Inflammatory macrophage (primary cell): ENCODE measurements at places on chromosomes 2 and 18.

DNA sequence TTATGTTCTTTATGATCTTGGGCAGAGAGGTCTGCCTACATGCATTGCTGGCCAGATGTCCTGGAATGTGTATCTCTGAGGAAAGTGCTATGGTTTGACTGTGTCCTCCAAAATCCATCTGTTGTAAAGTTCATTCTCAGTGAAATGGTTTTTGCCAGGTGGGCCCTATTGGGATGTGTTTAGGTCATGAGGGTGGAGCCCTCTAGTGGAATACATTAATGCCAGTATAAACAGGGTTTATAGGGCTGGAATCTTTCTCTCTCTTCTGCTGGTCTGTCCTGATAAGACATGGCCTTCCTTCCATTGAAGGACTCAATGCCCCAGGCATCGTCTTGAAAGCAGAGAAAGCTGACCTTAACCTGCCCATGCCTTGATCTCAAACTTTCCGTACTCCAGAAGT is 258.5 kb downstream of the RPIA start:
- DNase-seq: no peak

- no peak for DNase-seq
Measured at GRCh38 chr2:215684448-215685237, 248.8 kb upstream of the FN1 start.

GRCh38 chr2:20611077-20611843 is 39.6 kb downstream of the HS1BP3 start:
- no peak for DNase-seq

DNA sequence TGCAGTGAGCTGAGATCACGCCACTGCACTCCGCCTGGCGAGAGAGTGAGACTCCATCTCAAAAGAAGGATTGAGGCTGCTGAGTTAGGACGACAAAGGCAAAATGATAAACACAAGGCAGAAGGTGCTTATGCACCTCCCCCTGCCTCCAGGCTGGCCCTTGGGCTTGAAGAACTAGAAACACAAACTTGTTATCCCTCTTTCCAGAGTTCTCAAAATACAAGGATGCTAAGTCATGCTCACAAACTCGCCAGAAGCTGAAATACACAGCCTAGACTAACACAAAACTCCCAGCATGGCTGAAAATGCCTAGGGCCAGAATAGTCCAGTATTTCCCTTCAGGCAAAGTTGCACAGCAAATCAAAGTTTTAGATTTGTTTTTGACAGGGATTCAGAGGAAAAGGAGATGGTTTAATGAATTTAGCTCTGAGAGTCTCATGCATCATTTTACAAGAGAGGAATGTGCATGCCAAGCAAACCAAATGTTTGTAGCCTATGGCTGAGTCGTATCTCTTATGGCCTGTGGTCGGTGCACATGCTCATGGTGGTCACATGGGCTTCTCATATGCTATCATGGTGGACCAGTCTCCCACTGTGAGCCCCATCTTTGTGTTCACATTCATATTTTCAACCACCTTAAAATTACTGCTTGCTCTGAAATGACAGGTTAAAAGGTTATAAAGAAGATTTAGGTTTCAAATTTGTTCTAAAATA is 16.2 kb upstream of the MREG start:
- DNase-seq: no peak

DNA sequence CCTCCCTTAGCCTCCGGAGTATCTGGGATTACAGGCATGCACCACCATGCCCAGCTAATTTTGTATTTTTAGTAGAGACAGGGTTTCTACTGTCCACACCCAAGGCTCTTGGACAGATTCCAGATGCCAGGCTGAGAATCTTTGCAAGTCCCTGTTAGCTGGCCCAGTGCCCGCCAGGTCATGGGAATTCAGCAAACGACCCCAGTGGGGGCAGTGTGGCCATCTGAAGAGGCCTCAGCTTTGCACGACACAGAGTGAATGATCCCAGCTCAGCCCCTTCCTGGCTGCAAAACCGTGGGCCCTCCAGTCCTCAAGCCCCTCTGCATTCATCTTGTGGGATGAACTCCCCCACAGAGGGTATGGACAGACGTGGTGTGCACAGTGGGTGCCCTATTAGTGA is 179.5 kb upstream of the ID2 start:
- DNase-seq: no peak

DNA sequence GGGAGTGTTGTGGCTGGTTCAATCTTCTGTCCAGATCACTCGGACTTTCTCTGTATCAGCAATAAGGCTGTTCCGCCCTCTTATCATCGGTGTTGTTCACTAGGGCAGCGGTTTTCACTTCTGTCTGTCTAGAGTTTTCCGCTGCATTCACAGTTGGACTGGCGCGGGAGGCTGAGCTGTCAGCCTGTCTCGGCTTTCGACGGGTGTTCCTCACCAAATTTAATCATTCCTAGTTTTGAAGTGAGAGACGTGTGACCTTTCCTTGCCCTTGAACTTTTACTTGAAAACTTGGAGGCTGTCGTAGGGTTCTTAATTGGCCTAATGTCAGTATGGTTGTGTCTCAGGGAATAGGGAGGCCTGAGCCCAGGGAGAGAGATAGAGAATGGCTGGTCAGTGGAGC is 108.3 kb downstream of the NFATC1 start:
- DNase-seq: no peak

DNA sequence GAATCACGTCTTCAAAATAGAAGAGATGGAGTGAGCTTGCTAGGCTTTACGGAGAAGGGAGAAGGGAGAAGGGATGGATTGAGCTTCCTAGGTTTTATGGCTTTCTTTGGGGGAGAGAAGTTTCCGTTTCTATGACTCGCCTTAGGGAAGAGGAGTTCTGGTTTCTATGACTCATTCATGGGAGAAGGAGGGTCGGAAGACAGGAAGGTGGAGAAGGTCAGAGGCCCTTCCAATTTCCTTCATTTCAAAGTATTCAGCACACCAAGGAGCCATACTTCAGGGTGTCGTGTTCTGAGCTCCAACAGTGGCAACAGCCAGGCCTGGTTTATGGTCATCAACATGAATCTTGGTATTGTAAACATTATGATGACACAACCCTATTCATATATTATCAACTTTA is 284.7 kb upstream of the VWC2L start:
- DNase-seq: no peak

DNA sequence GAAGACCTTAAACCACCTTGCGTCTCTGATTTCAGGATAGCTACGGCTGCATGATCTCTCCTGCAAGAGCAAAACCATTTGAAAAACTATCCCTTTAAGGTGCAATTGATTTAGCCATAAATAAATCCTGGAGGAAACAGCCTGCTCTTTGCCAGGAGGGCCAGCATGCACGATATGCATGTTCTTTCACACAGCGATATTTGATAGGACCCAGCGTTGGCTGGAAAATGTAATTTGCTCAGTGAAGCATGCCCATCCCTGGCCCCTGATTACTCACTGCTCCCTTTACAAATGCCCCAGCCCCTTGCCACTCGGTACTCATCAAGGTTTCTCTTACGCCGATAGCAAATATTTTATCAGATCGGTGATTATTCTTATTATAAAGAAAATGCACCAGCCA is 315.4 kb downstream of the CDH2 start:
- no peak for DNase-seq
